ENCODE measurements at places on chromosomes 4 and X.

DNA sequence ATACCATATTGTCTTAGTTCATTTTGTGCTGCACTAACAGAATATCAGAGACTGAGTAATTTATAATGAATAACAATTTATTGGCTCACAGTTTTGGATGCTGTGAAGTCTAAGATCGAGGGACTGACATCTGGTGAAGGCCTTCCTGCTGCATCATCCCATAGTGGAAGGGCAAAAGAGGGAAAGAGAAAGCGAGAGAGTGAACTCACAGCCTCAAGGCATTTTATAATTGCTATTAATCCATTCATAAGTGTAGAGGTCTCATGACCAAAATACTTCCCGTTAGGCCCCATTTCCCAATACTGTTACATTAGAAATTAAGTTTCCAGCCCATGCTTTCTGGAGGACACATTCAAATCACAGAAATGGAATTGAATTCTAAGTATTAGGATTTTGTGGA, 554.4 kb downstream of the TRAM1L1 start:
- DNase-seq, result no peak

GRCh38 chr4:189124149-189124758, 816.4 kb upstream of the FRG1 start:
- no peak for DNase-seq

DNA sequence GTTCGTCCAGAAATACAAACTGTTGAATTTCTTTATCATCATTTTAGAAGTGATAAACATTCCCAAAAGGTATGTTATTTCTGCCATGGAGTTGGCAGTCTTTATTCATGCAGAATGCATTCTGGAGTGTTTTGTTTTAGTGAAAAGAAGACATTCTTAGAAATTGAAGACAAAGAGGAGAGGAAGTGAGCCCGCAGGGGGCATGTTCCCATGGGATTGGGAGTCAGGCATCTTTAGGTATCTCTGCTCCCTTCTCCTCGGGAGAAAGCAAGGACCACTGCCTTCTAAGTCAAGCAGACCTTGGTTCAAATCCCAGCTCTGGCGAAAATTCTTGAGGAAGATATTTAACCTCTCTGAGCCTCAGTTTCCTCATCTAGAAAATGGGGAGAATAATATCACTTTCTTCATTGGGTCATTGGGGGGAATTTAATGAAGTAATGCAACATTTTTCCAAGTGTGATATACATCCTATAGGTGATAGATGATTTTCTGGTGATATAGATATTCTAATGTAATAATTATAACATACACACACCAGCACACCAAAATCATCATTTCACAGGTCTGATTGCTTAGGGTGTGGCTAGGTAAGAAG, 26.5 kb upstream of the CHRNA9 start:
- DNase-seq, result no peak

DNA sequence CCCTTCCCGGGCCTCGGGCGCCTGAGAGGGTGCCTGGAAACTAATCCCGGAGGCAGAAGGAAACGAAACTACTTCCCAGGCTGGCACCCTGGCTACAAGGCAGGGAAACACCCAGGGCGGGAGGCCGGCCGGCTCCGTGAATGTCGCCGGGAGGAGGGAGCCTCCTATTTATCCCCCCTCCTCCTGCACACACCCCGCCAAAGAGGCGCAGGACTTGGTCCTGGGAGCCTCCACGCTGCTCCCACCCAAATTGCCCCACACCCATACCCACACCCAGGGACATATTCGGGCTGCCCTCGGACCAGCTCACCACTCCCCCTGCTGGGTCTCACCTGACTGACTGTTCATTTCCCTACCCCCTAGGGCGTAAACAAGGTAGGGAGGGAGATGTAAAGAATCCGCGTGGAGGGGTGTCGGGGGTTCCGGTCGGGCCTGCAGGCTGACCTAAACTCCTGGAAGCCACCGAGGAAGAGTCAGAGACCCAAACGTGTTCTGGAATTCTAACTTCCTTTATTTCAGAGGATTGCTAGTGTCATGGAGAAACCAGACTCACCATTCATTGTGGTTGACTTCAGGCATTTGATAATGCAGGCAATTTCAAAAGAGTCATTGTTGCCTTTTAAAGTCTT, at the start of gene BTC:
TSS of gene BTC (minus strand) at position 142 of the 629 bp plus-strand sequence. CDS start 198 bp downstream, outside the sequence.
- DNase-seq, result no peak

DNA sequence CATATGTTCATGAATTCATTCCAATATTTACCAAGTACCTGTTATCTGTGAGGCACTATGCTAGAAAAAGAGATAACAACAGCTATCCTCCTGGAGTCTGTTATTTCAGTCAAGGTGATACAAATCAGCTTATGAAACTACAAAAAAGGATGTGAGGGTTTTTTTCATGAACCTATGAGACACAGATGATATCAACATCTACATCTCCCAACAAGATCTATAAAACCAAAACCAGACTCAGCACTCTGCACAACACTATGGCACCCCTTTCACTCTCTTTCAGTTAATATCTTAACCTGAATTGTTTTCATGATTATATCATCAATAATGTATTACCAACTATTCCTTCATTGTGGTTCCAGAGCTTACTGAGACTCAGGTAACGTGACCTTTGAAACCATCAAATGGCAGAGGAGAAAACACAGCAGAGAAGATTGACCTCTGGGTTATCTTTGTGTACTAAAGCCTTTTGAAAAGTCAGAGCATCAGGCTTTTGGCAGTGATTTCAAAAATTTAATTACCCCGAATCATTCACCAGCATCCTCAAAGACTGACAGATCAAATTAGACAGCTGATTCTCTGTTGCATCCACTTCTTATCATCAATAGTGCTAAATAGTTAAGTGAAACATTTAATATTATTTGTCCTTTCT, 244.6 kb upstream of the FTHL17 start:
- DNase-seq, result no peak

DNA sequence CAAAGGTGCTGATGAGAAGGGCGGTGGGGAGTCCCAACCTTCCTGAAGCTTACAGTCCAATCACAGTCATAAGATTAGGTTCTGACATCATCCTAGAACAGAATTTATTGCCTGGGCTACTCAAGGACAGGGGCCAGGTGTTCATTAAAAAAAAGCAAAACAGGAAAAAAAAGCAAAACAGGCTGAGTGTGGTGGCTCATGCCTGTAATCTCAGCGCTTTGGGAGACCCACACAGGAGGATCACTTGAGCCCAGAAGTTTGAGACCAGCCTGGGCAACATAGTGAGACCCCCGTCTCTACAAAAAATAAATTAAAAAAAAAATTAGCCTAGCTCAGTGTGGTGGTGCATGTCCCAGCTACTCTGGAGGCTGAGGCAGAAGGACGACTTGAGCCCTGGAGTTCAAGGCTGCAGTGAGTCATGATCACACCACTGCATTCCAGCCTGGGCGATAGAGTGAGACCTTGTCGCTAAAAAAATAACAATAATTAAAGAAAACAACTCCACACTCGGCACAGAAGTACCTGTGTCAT, 3.0 kb downstream of the RAB9A start:
- no peak for DNase-seq

DNA sequence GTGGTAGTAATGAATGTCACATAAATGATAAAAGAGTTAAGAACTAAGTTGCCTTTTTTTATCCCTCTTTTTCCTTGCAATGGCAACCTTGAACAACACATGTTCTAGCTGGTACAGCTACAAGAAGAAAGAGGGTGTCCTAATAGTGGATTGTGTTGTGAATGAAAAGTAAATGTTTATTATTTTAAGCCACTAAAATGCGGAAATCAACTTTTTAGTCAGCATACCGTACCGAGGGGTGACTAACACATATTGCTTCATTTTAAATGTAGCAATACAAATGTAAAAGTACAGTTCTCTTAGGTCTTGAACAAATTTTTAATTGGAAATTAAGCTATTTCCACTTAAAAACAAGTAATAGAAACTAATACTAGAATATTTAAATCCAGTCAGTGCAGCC, 17.7 kb upstream of the AP1AR start:
- no peak for DNase-seq

- no peak for DNase-seq
Observed at GRCh38 chr4:73152893-73153292, 83.4 kb upstream of the COX18 start.

DNA sequence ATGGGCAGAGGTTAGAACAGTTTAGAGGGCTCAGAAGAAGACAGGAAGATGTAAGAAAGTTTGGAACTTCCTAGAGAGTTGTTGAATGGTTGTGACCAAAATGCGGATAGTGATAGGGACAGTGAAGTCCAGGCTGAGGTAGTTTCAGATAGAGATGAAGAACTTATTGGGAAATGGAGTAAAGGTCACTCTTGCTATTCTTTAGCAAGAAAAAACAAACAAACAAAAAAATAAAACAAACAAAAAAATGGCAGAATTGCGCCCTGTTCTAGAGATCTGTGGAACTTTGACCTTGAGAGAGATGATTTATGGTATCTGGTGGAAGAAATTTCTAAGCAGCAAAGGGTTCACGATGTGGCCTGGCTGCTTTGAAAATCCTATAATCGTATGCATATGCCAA, 185.1 kb upstream of the SFRP2 start:
- DNase-seq, result no peak

- no peak for DNase-seq
Observed at GRCh38 chr4:85430697-85431096, 44.3 kb upstream of the ARHGAP24 start.

DNA sequence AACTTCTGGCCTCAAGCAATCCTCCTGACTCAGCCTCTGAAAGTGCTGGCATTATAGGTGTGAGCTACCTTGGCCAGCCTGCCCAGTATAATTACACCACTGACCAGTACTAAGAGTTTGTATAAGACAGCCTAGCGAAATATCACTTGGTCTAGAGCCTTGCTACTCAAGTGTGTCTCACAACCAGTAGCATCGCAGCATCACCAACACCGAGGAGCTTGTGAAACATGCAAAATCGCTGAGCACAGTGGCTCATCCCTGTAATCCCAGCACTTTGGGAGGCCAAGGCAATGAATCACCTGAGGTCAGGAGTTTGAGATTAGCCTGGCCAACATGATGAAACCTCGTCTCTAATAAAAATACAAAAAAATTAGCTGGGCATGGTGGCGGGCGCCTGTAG, 102.0 kb upstream of the GATB start:
- DNase-seq, result no peak

GRCh38 chrX:16638533-16638932, 11.4 kb upstream of the S100G start:
- no peak for DNase-seq

- DNase-seq, result no peak
Observed at GRCh38 chr4:148574502-148574901, 132.3 kb upstream of the NR3C2 start.

- DNase-seq, result no peak
Observed at GRCh38 chr4:124977045-124977444, 264.5 kb upstream of the ANKRD50 start.

- no peak for DNase-seq
Observed at GRCh38 chr4:165208221-165208652, 876 bp downstream of the KLHL2 start.

DNA sequence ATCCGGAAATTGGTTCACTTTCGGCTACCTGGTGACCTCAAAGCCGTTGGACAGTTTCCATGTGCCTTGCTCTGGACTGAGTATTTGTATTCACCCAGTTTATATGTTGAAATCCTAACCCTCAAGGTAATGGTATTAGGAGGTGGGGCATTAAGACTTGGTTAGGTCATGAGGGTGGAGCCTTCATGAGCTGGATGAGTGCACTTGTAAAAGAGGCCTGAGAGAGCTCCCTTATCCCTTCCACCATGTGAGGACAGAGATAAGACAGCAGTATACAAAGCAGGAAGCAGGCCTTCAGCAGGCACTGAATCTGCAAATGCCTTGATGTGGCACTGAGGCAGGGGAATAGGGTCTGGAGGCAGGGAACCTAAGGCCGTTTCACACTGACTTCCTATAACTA, 5.3 kb upstream of the OPHN1 start:
- no peak for DNase-seq

Data from NK-92 treated with Interleukin-12 subunit alpha and Interleukin-12 subunit beta, amount 100 ng/mL, for 24 hours (cell line).